ENCODE measurements at places on chromosomes 2 and 18. TPM values are rescaled to one million over a fixed set of nuclear protein-coding genes. Genes with fewer than 3 reads are reported as not detected.

Gene RAMP1
- polyA plus RNA-seq: 1.9 TPM

Gene PSTPIP2
- 15.9 TPM for polyA plus RNA-seq

Gene FAP
- not detected for polyA plus RNA-seq

Gene SLC5A7
- polyA plus RNA-seq: not detected

Measured in naive thymus-derived CD4-positive, alpha-beta T cell (primary cell).